ENCODE measurements at places on chromosomes 5 and 9.

DNA sequence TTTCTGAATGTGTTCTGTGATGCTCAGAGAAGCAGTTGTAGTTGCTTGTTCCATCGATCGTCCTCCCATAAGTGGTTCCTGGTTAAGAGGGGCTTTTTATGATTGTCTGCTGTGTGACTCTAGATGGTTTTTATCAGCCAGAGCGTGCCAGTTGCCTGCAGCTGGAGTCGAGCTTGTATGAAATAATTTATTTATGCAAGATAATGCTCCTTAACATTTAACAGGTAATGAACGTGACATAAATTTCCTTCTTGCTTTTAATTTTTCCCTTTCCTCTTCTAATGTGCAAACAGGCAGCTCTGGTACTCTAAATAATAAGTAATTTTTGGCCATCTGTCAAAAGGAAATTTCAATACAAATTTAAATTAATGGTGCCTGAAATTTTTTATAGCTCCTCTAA, 84.4 kb downstream of the TLE4 start:
- DNase-seq: no peak

DNA sequence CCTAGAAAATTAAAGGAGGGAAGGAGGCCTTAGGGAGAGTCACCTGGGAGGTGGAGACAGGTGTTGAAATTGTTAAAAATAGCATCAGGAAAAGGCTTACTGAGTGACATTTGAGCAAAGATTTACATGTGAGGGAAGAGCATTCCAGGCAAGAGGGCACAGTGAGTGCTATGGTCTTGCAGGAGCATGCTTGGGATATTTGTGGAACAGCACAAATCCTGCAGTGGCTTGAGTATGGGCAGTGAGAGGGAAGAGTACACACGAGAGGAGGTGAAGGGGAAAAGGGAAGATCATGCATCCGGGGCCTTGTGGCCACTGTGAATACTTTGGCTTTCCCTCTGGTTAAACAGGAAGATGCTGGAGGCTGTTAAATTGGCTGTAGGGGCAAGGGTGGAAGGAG, 36.6 kb downstream of the ACER2 start:
- no peak for DNase-seq

DNA sequence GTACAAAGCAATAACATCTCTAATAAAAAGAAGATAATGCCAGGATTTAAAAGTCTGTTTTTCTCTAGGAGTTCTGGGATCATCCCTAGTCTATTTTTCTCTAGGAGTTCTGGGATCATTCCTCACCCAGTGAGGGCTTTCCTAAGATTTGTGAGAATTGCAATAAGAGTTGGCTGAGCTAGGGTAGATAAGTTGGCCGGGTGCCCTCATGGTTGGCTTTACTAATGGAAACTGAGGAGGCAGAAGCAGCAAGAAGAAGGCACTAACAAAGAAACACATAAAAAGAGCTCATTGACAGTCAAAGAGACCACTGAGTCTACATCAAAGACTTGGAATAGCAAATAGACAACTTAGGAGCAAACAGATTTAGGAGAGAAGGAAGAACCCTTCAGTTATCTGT, 4.2 kb downstream of the SLC1A3 start:
- peak; percentile 54 for DNase-seq

DNA sequence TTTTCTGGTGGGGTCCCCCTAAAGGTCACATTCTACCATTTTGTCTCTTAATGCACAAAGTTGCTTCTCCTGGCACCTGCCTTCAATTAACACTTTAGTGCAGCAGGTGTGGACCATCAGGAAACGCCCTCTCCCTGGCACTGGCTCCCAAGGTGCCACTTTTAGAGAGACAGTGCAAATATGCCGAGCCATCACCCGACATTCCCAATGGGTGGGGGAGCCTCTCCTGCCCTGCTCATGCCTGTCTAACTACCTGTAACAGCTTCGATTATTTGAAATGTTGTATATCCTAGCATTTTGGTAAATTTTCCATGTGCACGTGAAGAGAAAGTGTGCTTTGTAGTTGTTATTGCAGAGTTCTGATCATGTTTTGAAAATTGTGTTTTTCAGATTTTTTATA, 13.2 kb upstream of the LRRC14B start:
- DNase-seq: no peak

- no peak for DNase-seq
Observed at GRCh38 chr5:112743631-112744030, 5.9 kb downstream of the APC start.

DNA sequence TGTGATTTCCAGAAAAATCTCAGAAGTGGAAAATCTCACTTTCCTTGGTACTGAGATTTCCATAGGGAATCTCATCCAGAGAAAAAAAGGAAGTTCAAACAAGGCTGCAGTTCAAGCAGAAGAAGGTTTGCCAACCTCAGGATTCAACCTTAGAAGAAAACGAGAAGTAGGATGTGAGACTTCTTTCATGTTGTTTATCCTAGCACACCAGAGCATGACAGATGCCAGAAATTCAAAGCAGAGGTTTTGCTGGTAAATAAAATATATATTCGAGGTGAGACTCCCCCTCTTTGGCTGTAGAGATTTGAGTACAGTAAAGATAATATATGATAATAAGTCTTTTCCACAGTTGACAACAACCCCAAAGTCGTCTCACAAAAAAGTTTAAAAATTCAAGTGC, 116.9 kb upstream of the SMC2 start:
- no peak for DNase-seq

DNA sequence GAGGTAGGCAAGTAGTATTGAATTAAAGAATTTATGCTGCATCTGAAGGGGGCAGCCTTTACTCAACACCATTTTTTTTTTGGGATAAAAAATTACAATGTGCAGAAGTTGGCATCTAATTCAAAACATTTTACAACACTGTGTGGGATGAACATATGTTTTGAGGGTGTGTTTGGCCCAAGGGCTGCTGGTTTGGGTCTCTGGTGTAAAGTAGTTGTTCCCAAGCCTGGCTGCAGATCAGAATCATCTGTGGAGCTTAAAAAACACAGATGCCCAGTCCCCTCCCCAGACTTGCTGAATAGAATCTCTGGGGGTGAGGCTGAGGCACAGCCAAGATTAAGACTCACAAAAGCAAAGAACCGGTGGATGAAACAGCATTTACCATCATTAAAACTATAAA, 33.0 kb upstream of the PDZD2 start:
- DNase-seq: no peak

- DNase-seq: no peak
Observed at GRCh38 chr9:80417211-80417773, 845.5 kb downstream of the TLE4 start.

DNA sequence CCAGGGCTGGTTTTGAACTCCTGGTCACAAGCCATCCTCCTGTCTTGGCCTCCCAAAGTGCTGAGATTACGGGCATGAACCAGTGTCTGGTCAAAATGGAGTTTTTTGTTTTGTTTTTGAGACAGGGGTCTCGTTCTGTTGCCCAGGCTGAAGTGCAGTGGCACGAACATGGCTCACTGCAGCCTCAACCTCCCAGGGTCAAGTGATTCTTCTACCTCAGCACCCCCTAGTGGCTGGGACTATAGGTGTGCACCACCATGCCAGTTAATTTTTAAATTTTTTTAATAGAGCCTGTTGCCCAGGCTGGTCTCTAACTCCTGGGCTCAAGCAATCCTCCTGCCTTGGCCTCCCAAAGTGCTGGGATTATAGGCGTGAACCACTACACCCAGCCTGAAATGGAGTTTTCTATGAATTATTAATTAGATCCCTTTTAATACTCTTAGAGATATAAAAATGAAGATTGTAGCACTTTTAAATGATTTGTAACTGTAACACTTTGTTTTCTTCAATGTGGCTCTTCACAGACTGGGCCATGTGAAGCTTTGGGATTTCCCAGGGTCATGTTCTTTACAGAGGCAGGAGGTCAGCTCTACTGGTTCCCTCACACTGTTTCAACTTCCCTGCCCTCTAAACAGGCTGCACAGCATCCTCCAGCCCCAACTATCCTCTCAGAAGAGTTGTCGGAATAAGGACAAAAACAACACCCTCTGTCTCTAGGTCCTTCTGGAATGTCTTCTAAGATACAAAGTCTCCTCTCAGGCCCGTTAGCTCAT, 32.7 kb upstream of the SPARC start:
- peak; percentile 57 for DNase-seq

DNA sequence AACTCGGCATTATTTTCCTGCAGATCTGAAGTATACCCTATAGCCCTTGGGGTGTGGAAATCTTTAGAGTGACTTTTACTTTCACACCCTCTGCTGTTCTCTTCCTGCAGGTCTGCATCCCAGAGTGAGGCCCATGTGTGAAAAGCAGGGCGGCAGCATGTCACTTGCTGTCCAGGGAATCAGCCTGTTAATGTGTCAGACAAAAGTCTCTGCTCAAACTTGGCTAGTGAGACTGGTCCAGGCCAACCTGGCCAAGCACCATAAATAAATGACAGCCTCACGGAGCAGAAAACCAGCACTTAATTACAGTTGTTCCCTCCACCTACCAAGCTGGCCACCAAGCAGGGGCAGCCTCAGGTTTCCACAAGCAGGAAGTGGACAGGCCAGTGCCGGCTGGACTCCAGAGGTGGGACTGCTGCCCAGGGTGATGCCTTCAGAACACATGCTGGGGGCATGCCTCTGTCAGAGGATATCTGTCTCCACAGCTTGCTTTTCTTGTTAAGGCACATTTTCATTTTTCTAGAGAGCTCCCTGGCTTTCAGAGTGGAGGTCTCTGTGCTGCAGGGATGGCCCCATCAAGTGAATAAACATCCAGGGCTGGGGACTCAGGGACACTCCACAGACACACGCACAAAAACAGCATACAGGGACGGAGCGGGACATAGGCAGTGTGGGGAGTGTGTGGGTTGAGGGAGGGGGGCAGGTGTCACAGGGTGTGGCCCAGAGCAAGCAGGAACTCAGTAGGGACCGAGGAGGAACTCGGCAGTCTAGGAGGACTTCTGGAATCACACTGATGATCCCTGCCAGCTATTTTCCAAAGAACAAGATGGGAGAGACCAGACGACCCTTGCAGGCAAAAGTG, 243.8 kb upstream of the IRX1 start:
- DNase-seq: no peak

DNA sequence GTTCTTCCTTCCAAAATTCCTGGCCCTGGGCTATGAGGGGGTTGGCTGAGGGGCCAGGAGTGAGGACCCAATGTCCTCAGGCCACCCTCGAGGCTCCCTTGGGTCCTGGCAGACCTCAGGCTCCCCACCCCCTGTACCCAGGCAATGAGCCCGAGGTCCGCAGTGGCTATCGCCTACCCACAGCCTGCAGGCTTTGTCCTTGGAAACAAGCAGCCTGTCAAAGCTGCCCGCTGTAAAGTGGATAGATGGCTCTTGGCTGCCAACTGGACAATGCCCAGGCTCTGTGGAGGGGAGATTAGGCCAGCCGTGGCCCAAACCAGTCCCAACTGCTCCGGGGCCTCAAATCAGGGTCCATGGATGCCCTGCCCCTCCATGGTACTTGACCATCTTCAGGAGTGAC, 2.2 kb upstream of the ADGRD2 start:
- DNase-seq: peak; percentile 47

- DNase-seq: no peak
Observed at GRCh38 chr9:134438195-134438788, 112.0 kb downstream of the RXRA start.

DNA sequence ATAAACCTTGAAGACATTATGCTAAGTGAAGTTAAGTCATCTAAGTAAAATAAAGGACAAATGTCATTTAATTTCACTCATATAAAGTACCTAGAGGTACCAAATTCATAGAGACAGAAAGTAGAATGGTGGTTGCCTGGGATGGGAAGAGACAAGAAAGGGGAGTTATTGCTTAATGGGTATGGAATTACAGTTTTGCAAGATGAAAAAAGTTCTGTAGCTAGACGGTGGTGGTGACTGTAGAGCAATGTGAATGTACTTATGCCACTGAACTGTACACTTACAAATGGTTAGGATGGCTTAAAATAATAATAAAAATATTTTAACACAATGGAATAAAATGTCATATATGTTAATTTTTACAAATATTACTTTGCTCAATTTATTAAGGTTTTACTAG, 128.0 kb downstream of the MPDZ start:
- no peak for DNase-seq

- no peak for DNase-seq
Observed at GRCh38 chr9:20930836-20931235, 100.6 kb downstream of the HACD4 start.

GRCh38 chr5:111099058-111099778, 7.1 kb downstream of the WDR36 start:
- no peak for DNase-seq

DNA sequence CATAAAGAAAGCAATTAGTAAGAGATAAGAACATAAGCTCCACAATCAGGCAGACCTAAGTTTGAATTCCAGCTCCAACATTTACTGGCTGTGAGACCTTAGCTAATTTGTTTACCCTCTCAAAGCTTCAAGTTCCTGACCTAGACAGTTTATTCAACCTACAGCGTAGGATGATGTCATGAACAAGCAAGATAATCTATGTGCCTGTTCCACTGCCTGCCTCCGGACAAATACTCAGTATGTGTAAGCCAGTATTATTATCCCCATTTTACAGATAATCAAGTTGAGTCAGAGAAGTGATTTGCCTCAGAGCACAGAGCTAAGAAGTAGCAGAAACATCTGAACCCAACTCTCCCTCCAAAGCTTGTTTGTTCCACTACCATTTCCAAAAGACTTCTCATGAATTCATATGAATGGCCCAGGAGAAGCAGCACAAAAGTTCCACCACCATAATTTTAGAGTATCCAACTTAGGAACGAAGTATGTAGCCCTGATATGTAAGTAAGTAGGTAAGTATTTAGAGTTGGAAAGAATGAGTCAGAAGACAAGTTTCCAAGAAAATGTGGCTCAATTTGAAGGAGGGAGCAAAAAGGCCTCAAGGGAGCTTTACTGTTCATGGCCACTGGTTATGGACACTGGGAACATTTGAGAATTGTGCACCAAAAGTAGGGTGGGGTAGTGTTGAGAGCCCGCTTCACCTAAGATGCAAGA, 398.2 kb downstream of the NFIB start:
- DNase-seq: no peak

GRCh38 chr5:67900514-67900913, 315.0 kb upstream of the PIK3R1 start:
- DNase-seq: no peak

DNA sequence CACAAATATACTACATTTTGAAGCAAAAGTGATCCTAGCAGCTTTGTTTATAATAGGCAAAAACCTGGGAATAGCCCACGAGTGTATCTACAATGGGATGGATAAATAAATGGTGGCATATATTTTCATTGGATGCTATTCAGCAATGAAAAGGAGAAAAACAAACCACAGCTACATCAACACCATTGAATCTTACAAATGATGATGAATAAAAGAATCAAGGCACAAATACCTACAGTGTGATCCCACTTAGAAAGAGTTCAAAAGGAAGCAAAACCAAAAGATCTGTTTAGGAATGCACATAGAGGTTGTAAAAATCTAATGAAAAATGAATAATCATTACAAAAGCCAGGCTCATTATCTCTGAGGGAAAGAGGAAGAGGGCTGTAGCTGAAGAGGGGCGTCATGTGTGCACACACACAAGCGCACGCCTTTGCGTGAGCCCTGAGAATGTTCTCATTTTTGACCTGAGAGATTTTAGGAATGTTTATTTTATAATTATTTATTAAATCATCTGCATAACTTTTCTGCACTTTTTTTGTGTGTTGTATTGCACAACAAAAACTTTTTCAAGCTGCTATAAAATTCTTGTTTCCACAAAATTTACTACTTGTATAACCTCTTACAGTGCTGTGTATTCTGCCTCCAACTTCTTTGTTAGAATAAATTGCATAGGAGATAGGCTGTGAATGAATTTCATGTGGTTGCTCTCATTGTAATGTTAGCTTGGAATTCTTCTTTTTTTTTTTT, 5.9 kb upstream of the RHOBTB3 start:
- DNase-seq: no peak

GRCh38 chr5:176775409-176775808, 35.0 kb upstream of the UNC5A start:
- DNase-seq: no peak

GRCh38 chr5:22250528-22250927, 602.6 kb downstream of the CDH12 start:
- DNase-seq: no peak

GRCh38 chr9:114771889-114772288, 34.0 kb downstream of the TNFSF15 start:
- DNase-seq: no peak

Data from tibial artery (tissue), 4 donors.